ENCODE measurements at places on chromosomes 6 and 20. TPM values are rescaled to one million over a fixed set of nuclear protein-coding genes. Genes with fewer than 3 reads are reported as not detected.

RREB1 gene
- total RNA-seq: 41.1 TPM

MCHR2 gene
- total RNA-seq: not detected

PPIL6 gene
- 0.22 TPM for total RNA-seq

FLRT3 gene
- total RNA-seq: 35.9 TPM
